ENCODE measurements at places on chromosomes 1 and 21. TPM values are rescaled to one million over a fixed set of nuclear protein-coding genes. Genes with fewer than 3 reads are reported as not detected.

Gene CYP4A11
- total RNA-seq = not detected

Gene CELA3A
- not detected for total RNA-seq

Gene CFAP74
- not detected for total RNA-seq

Gene PLA2G2E
- not detected for total RNA-seq

Gene CFHR5
- not detected for total RNA-seq

Gene OXCT2
- 4.0 TPM for total RNA-seq

Gene ATAD3C
- total RNA-seq = 29.9 TPM

Gene RCSD1
- 7.1 TPM for total RNA-seq

Gene FAAH
- 199 TPM for total RNA-seq

Gene OR2M7
- total RNA-seq = not detected

Gene INPP5B
- total RNA-seq = 42.5 TPM

Gene FOXD3
- total RNA-seq = 0.24 TPM

Gene CHI3L2
- 5.1 TPM for total RNA-seq

Gene GJA9
- total RNA-seq = not detected

Gene PLA2G5
- total RNA-seq = 5.0 TPM

Gene SYT11
- 3.7 TPM for total RNA-seq

Gene ADGRB2
- 9.5 TPM for total RNA-seq

Gene LMOD1
- 30.6 TPM for total RNA-seq

Gene PRMT2
- total RNA-seq = 94.6 TPM

Gene ANXA9
- 10.3 TPM for total RNA-seq

Gene F3
- 106 TPM for total RNA-seq

Gene RNASEL
- total RNA-seq = 12.3 TPM

Gene OR2M3
- total RNA-seq = not detected

Gene LCE1B
- not detected for total RNA-seq

Gene ADAMTS1
- 43.4 TPM for total RNA-seq

Gene PTPN14
- 28.1 TPM for total RNA-seq

Gene CELA2B
- total RNA-seq = not detected

Gene KHDRBS1
- total RNA-seq = 83.9 TPM

Gene TNFRSF18
- total RNA-seq = not detected

Gene UBXN10
- total RNA-seq = 6.4 TPM

Gene PROK1
- not detected for total RNA-seq

Gene FAM72D
- total RNA-seq = 0.22 TPM

Gene HSD3B1
- total RNA-seq = not detected

Gene DR1
- 31.2 TPM for total RNA-seq

Gene PLA2G2F
- total RNA-seq = not detected

Gene C4BPA
- total RNA-seq = not detected

Gene SMYD2
- 56.1 TPM for total RNA-seq

Gene LDLRAD1
- total RNA-seq = not detected

Gene RHOU
- total RNA-seq = 27.3 TPM

Gene CRABP2
- total RNA-seq = 4.5 TPM

Gene SHCBP1L
- 1.3 TPM for total RNA-seq

Gene C1QTNF12
- total RNA-seq = not detected

Gene OR2T29
- total RNA-seq = not detected

Gene UBR4
- total RNA-seq = 177 TPM

Gene TSPEAR
- 1.1 TPM for total RNA-seq

Gene GLUL
- total RNA-seq = 2,736 TPM

Gene MYCL
- total RNA-seq = 3.1 TPM

Gene LRRIQ3
- total RNA-seq = 3.7 TPM

Gene NMNAT1
- 10.7 TPM for total RNA-seq

Gene SLAMF9
- not detected for total RNA-seq

Gene OVAAL
- not detected for total RNA-seq

Gene MIXL1
- not detected for total RNA-seq

Gene TRIM58
- 22.8 TPM for total RNA-seq

Measured in thyroid gland (tissue), 4 donors.